ENCODE measurements at places on chromosomes 6 and 20.

- no peak for DNase-seq
Observed at GRCh38 chr6:129029778-129030177, 146.8 kb downstream of the LAMA2 start.

DNA sequence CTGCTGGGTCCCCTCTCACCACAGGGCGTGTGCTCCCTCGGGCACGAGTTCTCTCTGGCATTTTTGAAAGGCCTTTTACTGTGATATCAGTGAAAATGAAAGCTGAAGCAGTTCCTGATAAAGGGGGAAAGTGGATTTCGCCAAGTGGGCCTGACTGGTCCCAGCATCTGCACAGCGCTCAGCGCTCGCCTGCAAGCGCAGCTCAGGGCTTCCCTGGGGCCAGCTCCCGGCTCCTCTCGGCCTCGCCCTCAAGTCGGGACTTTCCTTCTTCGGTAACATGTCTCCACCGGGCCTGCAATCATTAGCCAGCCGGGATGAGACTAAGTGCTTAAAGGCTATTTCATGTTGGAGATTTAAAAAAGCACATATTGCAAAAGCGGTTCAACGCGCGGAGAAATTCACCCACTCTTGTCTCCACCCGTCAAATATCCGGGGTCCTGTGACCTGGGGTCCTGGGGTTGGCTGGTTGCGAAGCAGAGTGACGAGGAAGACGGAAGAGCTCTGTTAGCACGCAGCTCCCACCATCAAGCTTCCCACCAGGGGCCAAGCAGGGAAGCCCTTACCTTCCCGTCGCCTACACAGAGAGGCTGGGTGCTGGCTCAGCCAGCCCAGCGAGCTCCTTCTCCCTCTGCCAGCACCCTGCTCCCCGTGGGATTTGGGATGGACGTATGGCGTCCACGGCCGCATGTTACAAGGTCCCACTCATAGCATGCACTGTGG is 114.1 kb downstream of the SMOC2 start:
- DNase-seq: no peak

GRCh38 chr6:163837691-163838431 is 423.3 kb downstream of the QKI start:
- DNase-seq: no peak

DNA sequence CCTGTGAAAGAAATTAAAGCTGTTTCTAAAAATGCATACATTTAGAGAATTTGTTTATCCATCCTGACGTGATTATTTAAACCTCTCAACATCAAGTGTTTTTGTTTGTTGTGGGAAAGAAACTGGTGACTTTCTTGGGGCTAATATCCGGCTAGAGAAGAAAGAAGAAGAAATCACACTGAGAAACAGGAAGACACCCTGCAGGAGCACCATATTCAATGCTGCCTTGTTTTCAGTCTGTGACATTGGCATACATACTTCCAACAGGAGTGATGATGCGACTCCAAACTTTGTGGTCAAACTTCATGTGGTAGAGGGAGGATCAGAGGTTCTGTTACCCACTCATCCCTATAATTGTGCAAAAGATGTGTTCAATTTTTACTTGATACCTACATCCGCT is 997.6 kb upstream of the CITED2 start:
- no peak for DNase-seq

DNA sequence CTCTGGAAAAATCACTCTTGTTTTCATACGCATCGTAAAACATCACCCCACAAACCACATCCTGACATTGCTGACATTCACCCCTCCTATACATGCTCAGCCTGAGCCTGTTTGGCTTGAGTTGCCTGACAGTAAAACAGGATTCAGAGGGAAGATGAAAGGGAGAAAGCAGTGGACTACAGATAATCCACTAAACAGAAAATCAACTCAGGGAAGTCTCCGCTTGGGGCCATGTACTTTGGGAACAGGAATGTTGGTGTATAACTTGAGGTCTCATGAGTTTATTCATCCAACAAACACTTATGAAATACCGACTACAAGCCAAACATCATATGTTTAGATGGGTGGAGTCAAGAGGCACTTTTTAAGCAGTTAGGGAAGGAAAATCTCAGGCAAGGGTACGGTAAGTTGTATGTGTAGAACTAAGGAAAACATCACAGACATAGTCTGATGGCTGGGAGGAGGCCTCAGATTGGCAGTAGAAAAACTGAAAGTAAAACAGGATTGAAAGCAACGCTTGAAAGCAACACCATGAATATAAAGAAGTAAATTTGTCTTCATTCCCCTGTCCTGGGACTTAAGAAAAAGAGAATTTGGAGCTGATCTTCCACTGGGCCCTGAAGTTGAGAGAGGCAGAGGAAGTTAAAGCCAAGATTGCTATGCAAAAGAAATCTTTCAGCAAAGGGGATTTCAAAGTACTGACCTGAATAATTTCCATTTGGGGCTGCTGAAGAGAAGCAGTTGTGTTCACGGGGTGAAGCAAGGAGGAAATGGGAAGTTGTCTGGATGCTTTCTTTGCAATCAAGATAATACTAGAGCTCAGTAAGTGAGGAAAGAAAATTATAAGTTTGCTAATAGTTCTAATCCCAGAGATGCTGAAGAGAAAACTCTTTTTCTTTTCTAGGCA is 28.8 kb downstream of the PDE7B start:
- DNase-seq: peak; percentile 35

GRCh38 chr20:25257756-25258475 is 10.0 kb downstream of the PYGB start:
- DNase-seq: no peak

DNA sequence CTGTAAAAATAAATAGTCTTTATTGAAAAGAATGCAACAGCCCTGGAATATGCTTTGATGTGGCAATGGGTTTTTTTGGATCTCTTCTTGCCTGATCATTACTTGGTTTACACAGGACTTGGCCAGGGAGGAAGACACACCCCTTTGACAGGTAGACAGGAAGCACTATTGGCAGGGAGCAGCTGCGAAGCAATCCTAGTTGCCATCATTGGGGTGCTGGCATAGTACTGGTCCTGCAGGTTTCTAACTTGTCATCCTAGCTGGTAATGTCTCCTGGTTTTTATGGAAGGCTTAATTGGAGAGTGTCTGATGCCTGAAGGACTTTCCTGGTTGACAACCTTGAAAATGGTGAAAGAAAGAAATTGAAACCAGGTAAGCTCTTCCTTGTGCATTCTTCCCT is 71.2 kb upstream of the CCN6 start:
- no peak for DNase-seq

GRCh38 chr20:2302384-2303060 is 6.7 kb downstream of the TGM3 start:
- DNase-seq: no peak

GRCh38 chr6:45608252-45608913 is 230.6 kb upstream of the SUPT3H start:
- no peak for DNase-seq

- no peak for DNase-seq
Observed at GRCh38 chr6:98640366-98640765, 194.0 kb upstream of the POU3F2 start.

DNA sequence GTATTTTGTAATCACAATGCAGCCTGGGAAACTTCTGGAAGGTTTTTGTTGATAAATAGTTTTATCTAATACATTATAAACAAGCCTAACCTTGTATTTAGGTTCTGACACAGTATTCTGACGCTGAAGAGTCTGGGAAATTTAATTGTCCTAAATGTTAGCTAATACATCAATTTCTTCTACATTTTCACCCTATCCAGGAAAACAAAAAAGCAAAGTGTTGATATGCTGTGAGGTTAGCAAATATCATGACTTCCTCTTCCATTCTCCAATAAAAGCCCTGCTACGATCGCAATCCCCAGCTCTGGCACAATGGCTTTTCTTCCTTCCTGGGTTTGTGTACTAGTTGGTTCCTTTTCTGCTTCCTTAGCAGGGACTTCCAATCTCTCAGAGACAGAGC is at the start of gene C6orf58:
TSS of gene C6orf58 (plus strand) at position 301 of the 400 bp plus-strand sequence. CDS start at position 313, 12 bp downstream.
- no peak for DNase-seq

- no peak for DNase-seq
Observed at GRCh38 chr20:35648836-35649235, 15.9 kb downstream of the CPNE1 start.

GRCh38 chr20:38927902-38928578 is 1.8 kb downstream of the FAM83D start:
- no peak for DNase-seq

- DNase-seq: peak; percentile 78
Observed at GRCh38 chr20:32652739-32653526, 20.8 kb downstream of the C20orf203 start.

- no peak for DNase-seq
Observed at GRCh38 chr6:11328613-11329247, 96.3 kb upstream of the NEDD9 start.

GRCh38 chr20:38825901-38826625 is 20.6 kb downstream of the PPP1R16B start:
- no peak for DNase-seq

DNA sequence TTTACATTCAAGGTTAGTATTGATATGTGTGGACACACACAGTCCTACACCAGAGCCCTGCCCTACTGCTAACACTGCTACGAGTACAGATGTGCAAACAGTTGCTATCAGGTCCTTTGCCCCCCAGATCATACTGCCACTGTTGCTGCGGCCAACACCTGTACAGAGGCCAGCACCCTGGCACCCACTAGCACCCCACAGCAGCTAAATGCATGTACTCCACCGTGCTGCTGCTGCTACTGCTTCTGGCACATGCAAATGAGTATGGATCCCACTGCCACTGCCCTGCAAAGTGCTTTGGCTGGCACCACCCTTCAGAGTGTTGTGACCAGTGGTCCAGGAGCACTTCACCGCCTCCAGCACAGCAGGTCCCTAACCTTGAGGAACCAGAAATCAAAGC is 621.9 kb downstream of the GRIK2 start:
- no peak for DNase-seq

DNA sequence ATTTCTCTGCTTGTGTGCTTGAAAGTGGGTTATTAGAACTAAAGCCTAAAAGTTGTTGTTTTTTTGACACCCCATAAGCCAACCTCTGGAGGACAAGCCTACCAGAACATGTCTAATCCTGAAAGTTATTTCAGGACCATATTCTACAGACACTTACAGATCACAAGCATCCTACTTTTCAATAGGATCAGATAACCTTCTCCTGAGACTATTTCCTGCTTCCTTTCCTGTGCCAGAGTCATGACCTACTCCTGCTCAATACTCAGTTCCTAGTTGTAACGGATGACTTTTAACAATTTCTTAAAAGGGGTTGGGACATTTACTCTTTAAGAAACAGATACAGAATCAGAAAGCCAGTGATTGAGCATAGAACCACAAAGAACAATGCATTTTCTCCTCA is 5.3 kb upstream of the FILIP1 start:
- no peak for DNase-seq

GRCh38 chr6:42038163-42038562 is 12.2 kb upstream of the TAF8 start:
- DNase-seq: no peak

- no peak for DNase-seq
Observed at GRCh38 chr6:48973491-48973890, 489.6 kb downstream of the MMUT start.

DNA sequence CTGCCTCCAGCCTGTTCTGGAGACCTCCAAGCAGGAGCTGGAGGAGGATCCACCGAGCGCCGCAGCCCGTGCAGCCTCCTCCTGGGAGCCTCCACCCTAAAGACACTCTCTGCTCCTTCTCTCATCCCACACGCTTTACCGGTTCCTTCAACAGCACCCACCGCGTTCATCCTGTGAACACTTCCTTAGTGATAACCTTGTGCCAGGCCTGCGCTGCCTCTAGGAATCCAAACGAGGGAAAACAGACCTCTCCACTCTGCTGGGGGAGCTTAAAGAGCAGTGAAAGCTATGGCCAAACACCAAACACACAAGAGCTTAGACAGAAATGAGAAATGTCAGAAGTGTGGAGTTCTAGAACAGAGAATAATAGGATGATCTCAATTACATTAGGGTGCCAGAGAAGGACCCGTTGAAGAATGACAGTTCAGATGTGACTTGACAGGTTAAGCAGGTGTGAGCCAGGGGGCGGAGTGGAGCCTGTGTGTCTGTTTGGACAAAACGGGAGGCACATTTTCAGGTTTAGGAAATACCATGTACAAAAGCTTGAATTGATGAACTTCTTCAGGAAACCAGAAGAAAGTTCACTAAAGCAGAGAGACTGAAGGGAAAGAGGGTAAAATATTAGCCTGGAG is 28.5 kb upstream of the HLA-DRB5 start:
- no peak for DNase-seq

GRCh38 chr6:99746261-99746895 is 139.7 kb downstream of the PRDM13 start:
- peak; percentile 1 for DNase-seq

DNA sequence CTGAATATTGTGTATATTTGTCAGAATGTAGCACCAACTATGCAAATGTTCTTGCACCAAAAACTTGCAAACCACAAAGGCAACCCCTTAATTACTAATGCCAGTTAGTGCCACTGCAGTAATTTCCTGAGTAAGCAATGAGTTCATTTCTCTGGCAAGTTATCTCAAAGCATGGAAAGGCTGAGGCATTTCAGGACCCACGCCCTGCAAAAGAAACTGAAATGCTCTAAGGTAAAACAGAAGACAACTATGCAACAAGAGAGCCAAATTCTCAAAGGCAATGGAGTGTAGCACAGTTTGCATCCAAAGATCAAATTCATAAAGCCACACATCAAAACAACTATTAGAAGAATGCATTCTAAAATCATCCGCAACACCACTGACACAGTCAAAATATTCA is 994.4 kb downstream of the EYS start:
- DNase-seq: no peak

DNA sequence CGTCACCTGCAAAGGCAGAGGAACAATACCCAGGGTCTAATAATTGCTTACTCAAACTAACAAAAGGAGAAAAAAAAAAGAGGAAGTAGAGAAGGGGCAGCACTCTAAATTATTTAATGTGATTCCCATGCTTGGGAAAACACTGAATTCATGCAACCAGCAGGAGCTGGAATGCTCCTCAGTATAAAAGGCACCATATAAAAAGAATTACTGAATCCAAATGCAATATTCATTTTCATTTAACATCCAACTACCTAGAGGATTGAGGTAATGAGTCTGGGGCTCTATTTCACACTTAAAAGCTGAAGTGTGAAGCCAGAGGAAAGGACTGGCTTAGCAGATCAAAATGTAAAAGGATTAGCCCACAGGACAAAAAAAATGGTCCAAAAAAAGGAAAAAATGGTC is 8.7 kb downstream of the B4GALT5 start:
- no peak for DNase-seq

- peak; percentile 2 for DNase-seq
Observed at GRCh38 chr20:46089167-46089416, 670 bp downstream of the NCOA5 start.

GRCh38 chr20:57566803-57567459 is 6.0 kb downstream of the PCK1 start:
- DNase-seq: no peak

- DNase-seq: no peak
Observed at GRCh38 chr6:150290429-150290828, 78.4 kb upstream of the IYD start.

Measured in stimulated activated CD8-positive, alpha-beta memory T cell treated with anti-CD3 and anti-CD28 coated beads, Interleukin-7, amount 100 ng/mL, for 1 hour (primary cell).